ENCODE measurements at places on chromosomes 1 and 21.

GRCh38 chr1:33460144-33460543, 12.3 kb upstream of the ZSCAN20 start:
- DNase-seq = no peak

- no peak for DNase-seq
These were observed 26.9 kb upstream of the DDR2 start for GRCh38 chr1:162605225-162605927.

DNA sequence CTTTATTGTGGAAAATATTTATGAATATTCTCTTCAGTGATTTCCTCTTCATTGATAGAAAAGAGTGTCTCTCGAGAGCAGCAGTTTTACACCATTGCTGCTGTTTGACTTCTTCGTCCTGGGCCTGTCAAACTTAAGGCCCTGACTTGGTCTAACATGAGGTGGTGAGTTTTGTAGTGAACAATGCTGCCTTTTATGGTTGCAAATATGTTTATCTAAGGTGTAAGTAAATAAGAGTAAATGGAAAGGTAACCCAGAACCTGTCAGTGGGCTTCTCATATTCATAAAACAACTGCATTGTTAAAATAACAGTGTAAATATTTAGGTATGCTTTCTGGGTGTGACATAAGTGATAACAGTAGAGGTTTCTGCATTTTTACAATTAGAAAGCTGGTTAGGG, 62.8 kb upstream of the SCCPDH start:
- no peak for DNase-seq

GRCh38 chr1:21834666-21835065, 22.6 kb downstream of the LDLRAD2 start:
- DNase-seq = no peak

GRCh38 chr1:103259982-103260381, 151.7 kb upstream of the COL11A1 start:
- DNase-seq = no peak

GRCh38 chr1:151867765-151868411, 14.4 kb upstream of the THEM5 start:
- DNase-seq = no peak

DNA sequence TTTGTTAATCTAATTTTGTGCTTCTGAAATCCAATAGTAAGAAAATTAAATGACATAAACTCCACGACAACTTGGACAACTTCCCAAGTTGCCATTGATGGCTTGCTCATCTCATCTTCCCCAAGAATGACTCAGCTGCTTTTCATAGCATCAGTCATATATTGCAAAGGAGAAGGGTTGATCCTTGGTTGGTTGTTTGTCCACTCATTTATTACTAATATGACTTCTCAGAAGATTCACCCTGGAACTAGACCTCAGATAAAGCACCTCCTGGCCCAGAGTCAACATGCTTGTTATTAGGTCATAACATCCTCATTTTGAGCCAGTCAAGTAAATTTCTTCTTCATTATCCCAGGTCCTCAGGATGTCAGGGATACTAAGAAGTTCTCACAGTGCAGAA, 2.3 kb upstream of the LCE3D start:
- DNase-seq = no peak

- DNase-seq = no peak
These were observed 108.3 kb downstream of the TNR start for GRCh38 chr1:175635092-175635491.

- no peak for DNase-seq
These were observed 17.5 kb upstream of the SPSB1 start for GRCh38 chr1:9275161-9275560.

DNA sequence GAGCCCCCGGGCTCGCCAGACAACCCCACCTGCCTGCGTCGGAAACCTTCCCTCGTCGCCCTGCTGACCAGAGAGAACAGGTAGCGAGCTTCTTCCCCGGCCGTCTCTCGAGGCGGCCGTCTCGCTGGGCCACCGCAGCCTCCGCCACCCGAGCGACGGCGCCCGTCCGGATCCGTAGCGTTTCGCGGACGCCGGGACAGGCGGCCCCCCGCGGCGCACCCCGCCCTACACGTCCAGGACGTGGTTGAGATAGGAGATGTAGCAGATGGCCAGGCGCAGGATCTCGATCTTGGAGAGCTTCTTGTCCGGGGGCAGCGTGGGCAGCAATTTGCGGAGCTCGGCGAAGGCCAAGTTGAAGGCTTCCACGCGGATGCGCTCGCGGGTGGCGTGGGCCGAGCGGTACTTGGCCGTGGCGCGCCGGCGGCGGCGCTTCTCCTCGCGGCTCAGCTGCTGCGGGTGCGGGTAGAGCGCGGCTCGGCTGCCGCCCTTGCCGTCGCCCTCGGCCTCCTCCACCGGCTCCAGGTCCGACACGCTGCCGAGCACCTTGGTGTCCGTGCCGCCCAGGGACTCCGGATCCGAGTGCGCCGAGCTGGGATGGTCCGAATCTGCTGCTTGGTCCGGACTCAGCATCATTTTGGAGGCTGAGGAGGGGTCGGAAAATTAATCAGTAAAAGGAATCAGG, 3.0 kb downstream of the NHLH2 start:
- no peak for DNase-seq

- no peak for DNase-seq
These were observed 10.6 kb upstream of the DIP2A start for GRCh38 chr21:46448108-46448507.

GRCh38 chr1:5811419-5811818, 180.8 kb downstream of the NPHP4 start:
- no peak for DNase-seq

- DNase-seq = no peak
These were observed 529.4 kb downstream of the KIF26B start for GRCh38 chr1:245684166-245684565.

DNA sequence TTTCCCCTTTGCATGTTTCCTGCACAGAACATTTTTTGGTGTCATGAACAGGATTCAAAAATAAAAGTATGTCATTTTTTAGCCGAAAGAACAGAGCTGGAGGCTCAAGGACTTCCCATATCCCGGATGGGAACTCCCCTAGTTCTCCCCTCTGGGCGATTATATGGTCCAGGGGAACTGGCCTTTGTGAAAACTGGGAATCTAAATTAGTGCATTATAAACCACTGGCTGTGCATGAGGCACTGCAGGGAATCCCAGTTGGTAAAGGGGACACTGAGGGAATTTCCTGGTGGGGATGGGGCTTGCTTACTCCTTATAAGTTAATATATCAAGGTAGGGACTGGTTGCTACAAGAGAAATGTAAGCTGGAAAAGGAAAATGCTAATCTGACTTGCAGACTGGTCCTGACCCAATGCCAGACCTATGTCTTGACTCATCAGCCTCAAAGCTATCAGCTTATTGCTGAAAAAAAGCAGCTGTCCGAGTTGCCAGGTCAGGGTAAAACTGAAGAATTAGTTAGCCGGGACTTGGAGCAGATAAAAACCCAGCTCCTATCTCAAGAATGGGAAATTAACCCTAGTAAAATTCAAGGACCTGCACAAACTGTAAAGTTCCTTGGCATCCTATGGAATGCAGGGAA, 122.6 kb downstream of the FCRL5 start:
- no peak for DNase-seq

GRCh38 chr1:110089561-110090275, 19.2 kb upstream of the ALX3 start:
- no peak for DNase-seq
